ENCODE measurements at places on chromosomes 7 and 10. TPM values are rescaled to one million over a fixed set of nuclear protein-coding genes. Genes with fewer than 3 reads are reported as not detected.

FOXI2 gene
- not detected for total RNA-seq

GRCh38 chr7:38215115-38215514 is 37.1 kb downstream of the STARD3NL start:
- DNase-seq = peak; percentile 49

DNA sequence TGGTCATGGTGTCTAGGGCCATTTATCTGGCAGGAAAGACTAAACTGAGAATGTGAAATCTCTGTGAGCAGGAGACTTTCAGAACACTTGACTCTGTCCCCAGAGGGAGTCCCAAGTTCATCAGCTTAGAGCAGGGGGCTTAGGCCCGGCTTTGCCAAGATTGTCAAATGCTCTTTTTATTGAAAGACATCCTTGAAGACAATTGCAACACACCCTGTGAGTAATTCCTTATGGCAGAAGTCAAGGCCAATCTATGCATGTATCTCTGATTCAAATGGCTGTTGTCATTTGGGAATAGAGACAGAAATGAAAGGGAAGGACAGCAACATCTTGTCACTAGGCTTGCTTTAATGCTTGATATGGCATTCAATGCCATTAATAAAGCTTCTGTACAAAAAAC is 33.7 kb downstream of the BAMBI start:
- DNase-seq = no peak

GRCh38 chr7:42928754-42929153 is 3.2 kb downstream of the PSMA2 start:
- DNase-seq = no peak
